ENCODE measurements at places on chromosomes 6 and 20.

- no peak for DNase-seq
Measured at GRCh38 chr6:11484441-11484840, 53.1 kb upstream of the TMEM170B start.

DNA sequence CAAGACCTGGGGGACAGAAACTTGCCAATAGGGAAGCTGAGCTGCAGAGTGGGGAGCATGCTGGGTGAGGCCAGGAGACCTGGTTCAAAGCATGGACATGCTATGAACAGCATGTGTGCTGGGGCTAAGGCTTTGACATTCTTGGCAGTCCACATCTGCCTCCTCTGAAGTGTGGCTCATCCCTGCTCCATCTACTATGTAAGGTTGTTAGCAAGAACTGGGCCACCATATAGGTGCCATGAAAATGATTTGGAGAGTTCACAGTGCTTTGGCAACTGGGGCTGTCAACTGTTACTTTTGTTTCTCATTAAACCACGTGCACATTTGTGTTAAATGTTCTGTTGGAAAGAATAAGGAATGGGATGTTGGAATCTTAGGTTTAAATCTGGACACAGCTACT, 311.1 kb downstream of the CDC5L start:
- no peak for DNase-seq

- DNase-seq: no peak
Measured at GRCh38 chr6:82178077-82178758, 69.3 kb downstream of the IBTK start.

GRCh38 chr6:78231002-78231401, 578.2 kb downstream of the MEI4 start:
- no peak for DNase-seq

DNA sequence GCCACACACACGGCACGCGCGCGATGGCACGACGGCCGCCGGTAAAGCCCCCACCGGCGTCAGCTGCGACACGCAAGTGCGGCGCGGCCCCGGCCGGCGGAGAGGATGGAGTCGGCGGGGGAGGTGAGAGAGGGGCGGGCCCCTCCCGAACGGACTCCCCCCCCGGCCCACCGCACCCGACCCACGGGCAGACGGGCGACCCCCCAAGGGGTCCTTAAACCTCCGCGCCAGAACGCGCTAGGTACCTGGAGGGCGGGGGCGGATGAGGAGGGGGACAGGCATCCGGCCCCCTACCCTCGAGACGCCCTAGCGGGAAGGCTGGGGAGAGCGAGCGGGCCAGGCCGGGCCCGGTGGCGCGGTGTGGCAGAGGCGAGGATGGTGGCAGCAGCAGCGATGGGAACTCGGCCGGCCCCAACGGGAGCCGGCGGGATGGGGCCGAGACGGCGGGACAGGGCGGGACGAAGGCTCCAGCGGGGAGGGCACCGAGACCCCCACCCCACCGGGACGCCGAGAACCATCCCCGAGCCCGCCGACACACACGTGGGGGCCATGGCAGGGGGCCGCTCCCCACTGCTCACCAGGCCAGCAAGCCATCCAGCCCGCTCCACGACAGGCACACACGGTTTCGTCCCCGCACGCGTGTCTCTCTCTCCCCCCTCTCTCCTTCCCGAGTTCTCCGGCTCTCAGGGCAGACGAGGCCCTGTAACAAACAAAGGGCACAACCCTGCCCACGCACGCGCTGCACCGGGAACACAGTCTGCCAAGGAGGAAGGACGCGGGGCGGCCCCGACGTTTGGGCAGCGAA, 1515.4 kb upstream of the DEFB115 start:
- DNase-seq: no peak

- no peak for DNase-seq
Measured at GRCh38 chr6:166862978-166863530, 93.3 kb downstream of the RNASET2 start.

GRCh38 chr20:11585752-11586352, 331.8 kb upstream of the BTBD3 start:
- no peak for DNase-seq

- no peak for DNase-seq
Measured at GRCh38 chr6:45607798-45608197, 230.1 kb upstream of the SUPT3H start.

GRCh38 chr20:37703035-37703845, 9.4 kb downstream of the CTNNBL1 start:
- no peak for DNase-seq

- no peak for DNase-seq
Measured at GRCh38 chr6:13163161-13163944, 165.0 kb downstream of the TBC1D7 start.

DNA sequence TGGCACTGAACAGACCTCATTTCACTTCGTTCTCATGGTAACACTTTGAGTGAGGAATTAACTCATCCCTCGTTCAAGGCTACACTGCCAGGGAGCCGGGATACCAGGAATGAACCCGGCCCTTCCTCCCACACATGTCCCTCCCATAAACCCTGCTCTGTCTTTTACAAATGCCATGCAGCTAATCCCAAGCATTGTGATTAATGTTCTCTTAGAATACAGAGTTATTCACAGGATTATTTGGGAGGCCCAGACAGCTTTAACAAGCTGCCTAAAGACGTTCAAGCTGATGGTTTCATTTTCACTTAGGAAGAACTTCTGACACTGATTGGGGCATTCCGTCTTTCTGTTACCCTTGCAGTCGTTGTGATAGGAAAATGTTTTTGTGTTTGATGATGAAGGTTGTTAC, 42.5 kb upstream of the CD83 start:
- no peak for DNase-seq

GRCh38 chr6:49457771-49458170, 5.3 kb downstream of the MMUT start:
- no peak for DNase-seq

GRCh38 chr20:4949833-4950178, 51.5 kb downstream of the SLC23A2 start:
- DNase-seq: no peak

- no peak for DNase-seq
Measured at GRCh38 chr6:118697554-118697953, 46.2 kb upstream of the CEP85L start.

DNA sequence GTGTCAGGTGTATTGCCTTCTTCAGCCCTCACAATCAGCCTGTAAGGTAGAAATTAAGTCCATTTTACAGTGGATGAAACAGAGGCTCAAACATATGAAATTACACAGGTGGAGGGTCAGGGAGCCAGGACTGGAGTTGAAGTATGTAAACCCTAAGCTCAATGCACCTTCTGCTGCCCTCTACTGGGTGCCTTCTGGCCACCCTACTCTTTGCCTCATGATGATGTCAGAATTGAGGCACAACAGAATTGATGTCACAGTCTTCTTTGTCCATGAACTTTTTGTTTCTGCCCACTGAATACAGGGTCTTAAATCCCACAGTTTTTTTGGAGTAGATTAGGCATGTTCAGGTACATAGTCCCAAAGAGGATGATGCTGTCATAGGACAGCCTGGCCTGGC, 400.8 kb upstream of the CHD6 start:
- DNase-seq: no peak

- DNase-seq: peak; percentile 15
Measured at GRCh38 chr20:4812641-4813075, 90.9 kb downstream of the PRND start.

DNA sequence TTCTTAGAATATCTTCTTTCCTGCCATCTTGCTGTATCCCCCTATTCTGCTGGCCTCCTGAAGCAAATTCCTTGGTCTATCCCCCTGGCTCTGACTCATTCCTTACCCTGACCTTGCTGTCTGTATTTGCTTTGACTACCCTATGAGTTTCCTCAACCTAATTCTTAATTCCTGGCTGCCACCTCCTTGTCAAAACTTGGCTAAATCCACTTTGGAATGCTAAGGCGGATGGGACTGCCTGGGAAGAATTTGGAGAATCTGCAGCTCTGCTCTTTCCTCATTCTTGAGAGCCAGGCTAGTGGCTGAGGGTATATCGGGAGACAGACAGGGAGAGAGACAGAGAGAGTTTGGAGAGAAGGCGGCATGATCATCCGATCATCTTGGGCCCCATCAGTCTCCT, 24.4 kb downstream of the CAP2 start:
- no peak for DNase-seq

GRCh38 chr6:164062872-164063271, 648.4 kb downstream of the QKI start:
- no peak for DNase-seq

DNA sequence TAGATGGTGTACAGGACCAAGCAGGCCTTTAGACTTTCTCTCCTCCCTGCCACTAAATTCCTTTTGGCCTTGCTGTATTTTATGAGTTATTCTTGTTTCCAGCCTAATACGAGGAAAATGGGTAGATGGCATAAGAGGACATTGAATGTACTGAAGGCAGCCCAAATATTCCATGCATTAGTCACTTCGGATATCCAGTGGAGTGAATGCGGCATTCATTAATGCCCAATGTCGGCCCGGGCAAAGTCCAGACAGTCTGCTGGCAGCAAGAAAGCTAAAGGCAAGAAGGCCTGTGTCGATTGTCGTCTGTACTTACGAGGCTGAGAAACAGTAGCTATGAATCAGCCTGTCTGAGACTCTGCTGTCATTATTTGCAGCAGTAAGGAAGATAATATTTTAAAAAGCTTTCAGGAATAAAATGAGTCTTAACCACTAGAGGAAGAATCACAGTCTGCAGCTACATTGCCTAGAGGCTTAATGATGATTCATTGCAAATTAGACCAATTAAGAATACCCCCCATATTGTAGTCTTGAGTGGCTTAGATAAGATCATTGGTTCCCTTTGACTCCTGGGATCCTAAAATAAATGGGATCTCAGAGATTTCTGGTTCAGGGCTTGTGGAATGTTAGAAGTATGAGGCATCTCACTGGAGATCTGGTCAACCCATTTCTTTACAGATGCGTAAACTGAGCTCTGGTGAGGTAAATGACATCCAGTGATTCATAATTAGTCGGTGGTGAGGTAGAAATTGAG, 534.1 kb upstream of the JAG1 start:
- DNase-seq: no peak

GRCh38 chr20:23867152-23867776, 12.3 kb downstream of the CST5 start:
- no peak for DNase-seq

DNA sequence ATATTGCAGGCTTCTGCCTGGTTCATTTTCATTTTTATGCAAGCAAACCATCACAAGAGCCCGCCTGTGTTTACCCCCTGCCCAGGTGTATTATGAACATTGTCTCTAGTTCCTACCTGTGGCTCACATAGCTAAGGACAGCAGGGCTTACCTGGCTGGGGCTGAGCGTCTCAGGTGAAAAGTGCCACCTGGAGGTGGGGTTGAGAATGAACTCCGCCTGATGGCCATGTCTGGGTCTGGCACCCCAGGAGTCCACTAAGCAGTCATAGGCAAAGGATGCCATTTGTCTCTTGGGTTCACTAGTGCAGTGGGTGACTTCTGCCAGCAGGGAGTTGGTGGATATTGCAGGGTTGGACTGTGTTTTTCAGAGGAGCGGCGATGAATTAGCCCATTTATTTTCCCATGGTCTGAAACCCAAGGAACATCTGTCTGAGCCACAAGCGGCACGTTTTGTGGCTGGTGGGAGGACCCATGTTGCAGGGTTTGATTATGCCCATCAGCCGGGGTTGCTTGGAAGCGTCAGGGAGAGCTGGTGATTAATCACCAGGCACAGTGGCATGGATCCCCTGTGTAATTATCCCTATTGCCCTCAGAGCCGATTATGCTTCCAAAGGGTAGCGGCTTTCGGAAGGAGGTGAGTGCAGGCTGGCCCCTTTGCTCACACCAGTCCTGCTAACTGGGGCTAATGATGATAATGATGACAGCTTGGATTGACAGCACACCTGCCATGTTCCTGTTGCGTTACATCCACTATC, 92.1 kb downstream of the CDH26 start:
- no peak for DNase-seq

DNA sequence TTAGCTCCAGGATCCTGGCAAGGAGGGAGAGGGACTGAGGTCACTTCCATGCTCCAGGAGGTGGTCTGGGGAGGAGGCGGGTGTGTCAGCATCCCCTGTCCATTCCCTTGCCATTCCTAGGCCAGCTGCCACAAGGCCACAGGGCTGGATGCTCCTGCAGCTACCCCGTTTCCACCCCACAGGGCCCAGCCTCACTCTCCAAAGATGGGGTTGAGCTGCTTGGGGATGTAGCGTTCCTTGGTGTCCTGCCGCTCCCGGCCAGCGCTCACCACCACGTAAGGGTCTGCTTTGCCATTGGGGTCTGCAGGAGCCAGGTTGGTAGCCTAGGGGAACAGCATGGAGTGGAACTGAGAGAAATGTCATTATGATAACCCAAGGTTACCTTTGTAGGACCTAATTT, 23.0 kb downstream of the ERGIC3 start:
- DNase-seq: no peak

- DNase-seq: no peak
Measured at GRCh38 chr20:18742841-18743240, 70.7 kb upstream of the SCP2D1 start.

GRCh38 chr20:6165346-6165745, 42.5 kb upstream of the FERMT1 start:
- no peak for DNase-seq

GRCh38 chr20:4063631-4064030, 48.3 kb upstream of the RNF24 start:
- DNase-seq: no peak

GRCh38 chr6:168377484-168377855, 57.9 kb upstream of the DACT2 start:
- DNase-seq: no peak

DNA sequence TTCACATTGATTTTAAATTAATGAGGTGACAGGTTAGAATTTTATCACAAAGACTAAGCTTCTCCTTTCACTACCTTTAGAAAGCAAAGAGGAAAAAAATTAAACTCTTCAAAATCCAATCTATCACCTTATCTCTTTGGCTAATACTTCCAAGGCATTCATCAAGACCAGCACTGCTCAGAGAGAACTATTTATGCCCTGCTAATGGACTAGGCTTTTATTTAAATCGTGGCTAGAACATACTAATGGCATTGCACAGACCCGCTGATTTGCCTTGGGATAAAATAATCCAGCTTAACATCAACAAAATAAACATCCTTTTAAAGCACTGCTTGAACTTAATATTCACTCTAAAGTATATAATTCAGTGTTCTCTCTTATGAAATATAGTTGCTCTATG, 880.4 kb downstream of the HACE1 start:
- DNase-seq: no peak

DNA sequence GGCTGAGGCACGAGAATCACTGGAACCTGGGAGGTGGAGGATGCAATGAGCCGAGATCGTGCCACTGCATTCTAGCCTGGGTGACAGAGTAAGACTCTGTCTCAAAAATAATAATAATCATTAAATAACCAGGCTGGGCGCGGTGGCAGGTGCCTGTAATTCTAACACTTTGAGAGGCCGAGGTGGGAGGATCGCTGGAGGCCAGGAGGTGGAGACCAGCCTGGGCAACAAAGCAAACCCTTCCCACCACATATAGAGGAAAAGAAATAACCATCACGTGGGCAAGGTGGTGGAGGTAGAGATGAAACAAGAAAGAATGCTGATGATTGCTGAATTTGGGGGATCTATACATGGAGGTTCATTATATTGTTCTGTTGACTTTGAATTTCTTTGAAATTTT, 63.4 kb upstream of the PIM1 start:
- no peak for DNase-seq

- no peak for DNase-seq
Measured at GRCh38 chr6:152598901-152599537, 38.1 kb downstream of the SYNE1 start.
